ENCODE measurements at places on chromosomes 5 and 9.
A peak's percentile ranks its signal among the peaks of the same experiment; 100 is the strongest.

DNA sequence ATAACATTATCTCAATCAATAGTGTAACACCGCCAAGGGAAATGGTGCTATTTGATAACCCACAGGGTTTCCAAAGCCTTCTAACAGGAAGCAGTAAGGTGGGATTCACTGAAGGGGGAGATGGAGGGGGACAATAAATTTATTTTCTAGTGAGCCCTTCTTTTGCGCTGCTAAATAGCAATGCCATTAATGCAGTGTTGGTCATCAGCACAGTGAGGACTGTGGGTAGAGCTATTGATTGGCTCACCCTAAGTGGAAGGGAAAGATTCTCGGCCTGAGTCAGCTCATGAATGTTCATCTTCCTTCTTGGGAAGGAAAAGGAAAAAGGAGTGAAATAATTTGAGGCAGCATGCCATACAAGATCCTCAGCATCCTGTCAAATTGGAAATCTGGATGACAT, 25.4 kb downstream of the RGMB start:
- no peak for DNase-seq

GRCh38 chr5:34040472-34040871, 2.5 kb downstream of the C1QTNF3 start:
- no peak for DNase-seq

DNA sequence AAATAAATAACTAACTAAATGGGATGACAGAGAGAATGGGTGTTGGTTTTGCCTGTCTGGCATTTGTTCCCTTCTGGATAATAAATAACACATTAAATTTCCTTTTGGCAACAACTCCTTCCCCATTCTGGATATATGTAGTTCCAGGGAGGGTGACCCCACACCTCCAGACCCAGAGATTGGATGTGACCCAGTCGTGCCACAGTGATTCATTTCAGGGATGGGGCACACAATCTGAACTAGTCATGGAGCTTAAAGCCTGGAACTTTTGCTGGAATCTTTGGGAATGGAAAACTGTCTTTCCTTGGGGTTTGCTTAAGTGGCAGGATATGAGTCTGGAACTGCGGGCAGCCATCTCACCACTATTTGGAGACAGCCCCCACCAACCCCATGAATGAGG, 11.3 kb downstream of the KLF9 start:
- DNase-seq, result no peak

DNA sequence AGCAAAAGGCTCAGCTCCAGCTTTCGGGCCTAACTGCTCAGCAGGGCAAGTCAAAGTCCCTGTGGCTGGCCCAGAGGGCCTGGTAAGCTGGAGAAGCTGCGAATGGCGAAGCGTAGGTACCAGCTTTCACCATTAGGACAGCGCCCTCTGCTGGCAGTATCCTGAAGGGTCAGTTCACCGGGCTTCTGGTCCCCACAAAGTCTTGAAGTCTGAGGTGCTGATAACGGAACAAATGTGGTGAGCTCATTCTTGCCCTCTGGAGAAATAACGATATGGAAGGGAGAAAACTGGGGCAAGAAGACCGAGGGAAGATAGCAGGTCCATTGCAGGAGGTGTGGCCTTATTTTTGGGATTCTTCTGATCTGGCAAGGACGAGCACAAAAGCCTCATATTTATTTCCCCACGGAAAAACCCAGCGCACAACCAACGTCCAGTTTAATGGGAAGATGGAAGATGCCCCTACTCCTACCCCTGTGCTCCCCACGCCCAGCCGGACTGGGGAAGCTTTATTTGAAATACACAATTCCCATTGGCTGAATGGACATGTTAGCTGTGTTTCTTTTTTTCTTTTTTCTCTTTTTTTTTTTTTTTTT, 7.2 kb downstream of the SOWAHA start:
- peak; percentile 98 for DNase-seq

DNA sequence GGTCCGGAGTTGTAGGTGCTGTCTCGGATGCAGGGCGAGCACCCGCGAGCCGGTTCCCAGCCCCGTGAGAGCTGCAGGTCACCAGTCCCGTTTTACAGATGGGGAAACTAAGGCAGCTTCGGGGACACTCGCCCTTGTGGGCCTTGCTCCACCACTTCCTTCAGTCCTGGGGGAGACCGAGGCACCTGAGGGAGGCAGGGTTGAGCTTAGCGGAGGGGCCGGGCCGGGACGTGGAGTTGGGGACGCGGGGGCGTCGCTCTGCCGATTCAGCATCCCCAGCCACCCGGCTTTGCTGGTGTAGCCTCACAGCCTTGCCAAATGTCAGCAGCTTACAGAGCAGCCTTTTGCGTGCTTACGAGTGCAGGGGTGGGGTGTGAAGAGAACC, 530 bp downstream of the BBLN start:
- DNase-seq, result peak; percentile 72

DNA sequence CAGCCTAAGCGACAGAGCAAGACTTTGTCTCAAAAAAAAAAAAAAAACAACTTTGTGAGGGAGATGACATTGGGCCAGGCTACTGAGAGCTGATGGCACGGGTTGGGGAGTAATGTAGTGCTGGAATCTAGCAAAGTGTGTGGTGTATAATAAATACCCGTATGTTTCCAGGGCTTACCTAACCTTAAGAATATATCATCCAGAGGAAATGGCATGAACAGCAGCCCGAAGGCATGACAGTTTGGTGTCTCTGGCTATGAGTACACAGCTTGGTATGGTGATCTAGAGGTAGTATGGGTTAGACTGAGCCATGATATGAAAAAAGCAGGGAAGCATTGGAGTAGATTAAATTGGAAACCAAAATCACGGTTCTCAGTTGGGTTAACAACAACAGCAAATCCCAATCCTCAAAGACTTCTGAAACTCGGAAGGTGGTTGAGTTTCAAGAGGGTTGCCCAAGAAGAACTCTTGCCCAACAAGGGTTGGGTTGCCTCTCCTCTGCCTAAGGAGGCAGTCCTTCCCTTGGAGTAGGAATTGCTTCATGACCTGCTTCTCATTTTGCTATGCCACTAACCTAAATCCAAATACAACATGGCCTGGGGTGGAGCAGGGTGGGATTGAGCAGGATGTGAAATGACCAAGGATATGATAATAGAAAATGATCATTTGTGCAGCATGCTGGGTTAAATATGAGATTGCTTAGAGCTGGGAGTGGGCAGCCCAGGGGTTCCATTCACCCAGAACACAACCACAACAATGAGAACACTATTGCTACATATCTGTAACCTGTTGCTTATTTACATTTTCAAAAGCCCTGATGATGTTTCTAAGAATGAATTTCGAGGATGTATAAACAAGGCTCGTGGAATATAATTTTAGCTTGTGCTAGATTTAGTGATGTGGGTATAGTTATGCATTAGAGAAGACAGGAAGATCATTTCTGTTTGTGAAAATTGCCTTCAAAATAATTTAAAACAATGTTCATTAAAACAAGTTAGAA, 64.6 kb upstream of the ZFR start:
- no peak for DNase-seq

GRCh38 chr5:144035046-144035740, 135.3 kb downstream of the YIPF5 start:
- no peak for DNase-seq

- DNase-seq, result no peak
Observed at GRCh38 chr9:136045595-136046553, 49.2 kb downstream of the NACC2 start.

- no peak for DNase-seq
Observed at GRCh38 chr9:138075496-138075895, 197.9 kb downstream of the CACNA1B start.

GRCh38 chr9:132670457-132671391, at the start of gene GTF3C4:
Gene GTF3C4 (plus strand): TSS chr9:132670464. CDS start chr9:132670599, 135 bp downstream.
- DNase-seq, result peak; percentile 60

DNA sequence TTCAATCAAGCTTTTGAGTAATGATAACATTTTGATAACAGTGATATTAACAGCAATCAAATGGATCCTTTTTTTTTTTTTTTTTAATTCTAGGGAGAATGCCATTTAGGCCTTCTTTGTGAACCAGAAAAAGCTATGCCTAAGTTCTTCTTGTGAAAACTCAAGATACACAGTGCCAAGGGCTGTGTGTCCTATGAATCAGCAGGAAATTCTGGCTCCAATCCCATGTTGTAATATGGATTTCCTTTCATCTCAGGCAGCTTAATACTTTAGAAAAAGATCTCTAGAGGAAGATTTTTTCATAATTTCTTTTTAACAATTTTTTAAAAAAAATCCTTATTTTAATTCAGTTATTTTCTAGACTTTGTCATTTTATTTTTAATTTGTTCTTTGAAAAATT, 96.1 kb downstream of the NUDT12 start:
- no peak for DNase-seq

DNA sequence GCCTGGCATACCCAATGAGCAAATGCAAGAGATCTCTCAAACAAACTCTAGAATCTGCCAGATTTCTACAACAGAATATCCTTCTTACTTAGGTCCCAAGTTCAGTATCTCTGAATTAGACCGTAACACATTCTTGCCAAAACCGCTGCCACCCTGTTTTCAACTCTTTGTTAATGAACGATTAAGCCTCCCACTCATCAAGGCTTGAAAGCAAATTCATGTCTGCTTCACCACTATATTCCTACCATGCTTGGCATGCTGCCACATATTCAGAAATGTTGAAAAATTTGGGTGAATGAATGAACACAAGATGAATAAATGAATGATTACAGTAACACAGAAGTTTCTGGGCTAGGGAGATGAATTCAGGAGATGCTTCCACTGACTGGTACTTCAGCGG, 119.9 kb downstream of the BNC2 start:
- no peak for DNase-seq

DNA sequence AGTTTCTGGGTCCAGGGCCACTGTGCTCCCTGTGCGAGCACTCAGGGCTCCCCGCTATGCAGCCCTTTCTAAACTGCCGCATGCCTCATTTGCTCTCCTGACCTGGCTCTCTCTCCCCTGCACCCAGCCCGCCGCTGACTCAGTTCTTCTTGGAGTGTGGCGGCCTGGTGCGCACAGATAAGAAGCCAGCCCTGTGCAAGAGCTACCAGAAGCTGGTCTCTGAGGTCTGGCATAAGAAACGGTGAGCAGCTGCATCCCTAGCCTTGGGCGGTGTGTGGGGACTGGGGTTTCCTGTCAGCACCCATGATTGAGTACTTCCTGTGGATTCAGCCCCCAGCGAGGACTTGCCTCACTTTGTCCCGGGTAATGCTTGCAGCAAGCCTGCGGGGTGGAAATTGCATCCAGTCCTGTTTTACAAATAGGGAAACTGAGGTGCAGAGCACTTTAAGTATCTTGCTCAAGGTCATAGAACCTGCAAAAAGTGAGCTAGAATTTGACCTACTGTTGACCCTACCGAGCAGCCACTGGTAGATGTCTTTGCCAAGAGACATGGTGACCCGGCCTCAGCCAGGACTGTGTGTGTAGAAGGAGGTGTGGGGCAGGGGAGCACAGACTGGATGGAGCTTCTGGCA, 27.9 kb downstream of the USP20 start:
- peak; percentile 83 for DNase-seq

DNA sequence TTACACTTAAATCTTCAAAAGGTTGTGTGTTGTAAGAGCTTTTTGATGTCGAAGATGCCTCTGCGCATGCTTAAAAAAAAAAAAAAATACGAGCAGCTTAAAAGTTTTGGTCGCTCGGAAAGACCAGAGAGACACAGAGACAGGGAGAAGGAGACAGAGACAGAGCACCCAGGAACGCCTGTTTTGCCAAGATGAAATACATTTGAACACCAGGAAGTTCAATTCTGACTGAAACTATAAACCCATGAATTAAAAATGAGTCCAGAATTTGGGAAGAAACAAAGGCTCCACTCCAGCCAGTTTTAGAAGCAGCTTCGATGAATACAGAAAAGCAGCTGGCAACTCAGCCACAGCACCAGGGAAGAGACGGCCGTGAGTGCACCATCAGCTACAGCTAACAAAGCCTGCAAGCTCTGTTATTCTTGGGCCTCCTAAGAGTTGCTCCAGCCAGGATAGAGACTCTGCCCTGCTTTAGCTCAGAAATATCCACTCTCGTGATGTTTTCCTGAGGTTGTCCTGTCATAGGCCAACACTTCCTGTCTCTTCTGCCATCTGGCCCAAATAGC, 2.5 kb upstream of the ZNF474 start:
- DNase-seq, result no peak

GRCh38 chr5:66888613-66889012, 292.4 kb downstream of the MAST4 start:
- DNase-seq, result no peak

- no peak for DNase-seq
Observed at GRCh38 chr9:73050065-73050816, 97.4 kb upstream of the ALDH1A1 start.

- no peak for DNase-seq
Observed at GRCh38 chr5:107950776-107951175, 280.0 kb upstream of the EFNA5 start.

GRCh38 chr5:169745441-169746146, 108.5 kb downstream of the DOCK2 start:
- DNase-seq, result no peak

DNA sequence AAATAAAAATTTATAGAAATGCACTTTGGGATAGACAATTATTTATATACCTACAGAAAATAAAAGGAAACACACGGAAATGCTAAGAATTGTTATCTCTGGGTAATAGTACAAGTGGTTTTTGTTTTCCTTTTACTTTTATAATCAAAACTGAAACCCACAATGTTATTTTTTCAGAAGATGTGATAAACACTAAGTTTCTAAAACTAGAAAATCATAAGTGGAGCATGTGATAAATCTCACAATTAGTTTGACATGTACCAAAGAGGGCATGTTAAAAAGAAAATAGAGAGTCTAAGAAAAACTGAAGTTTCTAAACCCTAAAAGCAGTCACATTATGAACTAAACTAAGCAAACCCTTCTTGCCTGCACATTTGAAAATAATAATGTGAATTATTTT, 61.1 kb downstream of the OXCT1 start:
- no peak for DNase-seq

DNA sequence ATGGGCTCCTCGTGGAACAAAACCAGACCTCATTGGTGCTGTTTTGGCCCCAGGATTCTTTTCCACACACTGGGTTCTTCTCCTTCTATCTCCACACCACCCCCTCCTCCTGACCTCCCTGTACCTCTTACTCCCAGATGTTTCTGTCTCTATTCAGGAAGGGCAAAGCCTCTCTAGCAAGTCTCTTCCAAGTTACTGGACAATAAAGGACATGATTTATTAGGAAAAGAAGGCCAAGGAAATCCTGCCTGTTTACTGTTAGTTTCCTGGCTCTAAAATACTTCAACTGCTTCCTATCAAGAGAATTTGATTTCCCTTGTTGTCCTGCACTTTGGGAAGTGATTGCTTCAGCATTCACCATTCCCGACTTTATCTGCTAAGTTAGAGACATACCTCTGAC, 262.0 kb downstream of the SAXO1 start:
- DNase-seq, result no peak

DNA sequence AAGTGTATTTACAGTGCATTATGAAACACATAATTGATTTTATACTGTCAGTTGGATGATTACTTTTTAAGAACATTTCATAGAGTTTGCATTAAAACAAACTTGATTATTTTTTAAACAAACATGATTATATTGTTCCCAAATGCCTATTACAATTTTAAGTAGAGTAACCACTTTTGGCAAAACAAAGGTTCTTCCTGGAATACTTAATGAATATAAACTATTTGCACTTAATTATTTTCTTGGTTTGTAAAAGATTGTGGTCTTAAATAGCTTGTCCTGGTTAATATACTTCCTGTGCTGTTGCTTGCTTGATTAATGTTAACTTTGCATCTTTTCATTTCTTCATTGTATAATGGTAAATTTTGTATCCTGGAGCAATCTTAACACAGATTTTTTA, 180.0 kb downstream of the CDH12 start:
- no peak for DNase-seq

All from stimulated activated CD8-positive, alpha-beta memory T cell treated with anti-CD3 and anti-CD28 coated beads, Interleukin-4, amount 100 ng/mL, for 48 hours (primary cell).